ENCODE measurements at places on chromosomes 13 and 19.

- no peak for DNase-seq
- no peaks in the 10 kb centered on the region for H3K27me3 ChIP-seq
- H3K27ac ChIP-seq, result peak overlapping the region; percentile 65
- H3K36me3 ChIP-seq, result no peaks in the 10 kb centered on the region
- peaks cover 15% of the 10 kb centered on the region for H3K4me1 ChIP-seq
Observed at GRCh38 chr19:1163934-1164683, 10.0 kb downstream of the SBNO2 start.

GRCh38 chr13:77715233-77715891 is 17.9 kb downstream of the SLAIN1 start:
- no peaks in the 10 kb centered on the region for H3K36me3 ChIP-seq
- H3K27ac ChIP-seq, result no peak overlapping the region
- H3K4me3 ChIP-seq, result no peak overlapping the region
- no peak for DNase-seq
- H3K4me1 ChIP-seq, result no peaks in the 10 kb centered on the region
- H3K27me3 ChIP-seq, result no peaks in the 10 kb centered on the region

DNA sequence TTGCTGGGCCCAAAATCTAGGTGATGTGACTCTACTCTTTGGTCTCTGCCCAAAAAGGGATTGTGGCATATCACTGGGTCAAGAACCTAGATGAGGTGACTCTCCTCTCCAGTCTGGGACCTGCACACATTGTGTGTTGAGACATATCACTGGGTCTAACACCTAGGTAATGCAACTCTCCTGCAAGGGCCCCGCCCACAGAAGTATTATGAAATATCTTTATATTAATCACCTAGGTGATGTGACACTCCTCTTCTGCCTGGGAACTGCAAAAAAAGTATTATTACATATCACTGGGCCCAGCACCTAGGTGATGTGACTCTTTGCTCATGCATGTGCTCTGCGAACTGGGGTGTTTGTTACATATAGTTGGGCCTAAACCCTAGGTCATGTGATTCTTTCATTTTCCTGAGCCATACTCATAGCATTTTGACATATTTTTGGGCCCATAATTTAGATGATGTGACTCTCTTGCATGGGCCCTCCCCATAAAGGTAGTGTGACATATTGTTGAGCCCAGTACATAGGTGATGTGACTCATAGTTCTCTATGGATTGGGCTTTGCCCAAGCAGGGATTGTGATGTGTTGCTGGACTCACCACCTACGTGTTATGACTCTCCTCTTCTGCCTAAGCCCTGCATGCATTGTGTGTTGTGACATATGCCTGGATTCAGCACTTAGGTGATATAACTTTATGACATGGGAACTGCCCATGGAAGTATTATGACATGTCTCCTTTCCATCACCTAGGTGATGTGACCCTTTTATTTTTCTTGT is 11.2 kb upstream of the ZNF681 start:
- H3K27me3 ChIP-seq, result no peaks in the 10 kb centered on the region
- H3K4me1 ChIP-seq, result no peaks in the 10 kb centered on the region
- no peak overlapping the region for H3K4me3 ChIP-seq
- no peak overlapping the region for H3K27ac ChIP-seq
- H3K36me3 ChIP-seq, result no peaks in the 10 kb centered on the region

- H3K27me3 ChIP-seq, result no peaks in the 10 kb centered on the region
- no peak overlapping the region for H3K27ac ChIP-seq
- no peak for DNase-seq
- no peak overlapping the region for H3K4me3 ChIP-seq
- no peaks in the 10 kb centered on the region for H3K4me1 ChIP-seq
- H3K36me3 ChIP-seq, result no peaks in the 10 kb centered on the region
Observed at GRCh38 chr19:14177496-14178074, 28.4 kb downstream of the ADGRL1 start.

- DNase-seq, result no peak
- H3K4me3 ChIP-seq, result no peak overlapping the region
- no peaks in the 10 kb centered on the region for H3K4me1 ChIP-seq
- peaks cover 2% of the 10 kb centered on the region for H3K27me3 ChIP-seq
- no peak overlapping the region for H3K27ac ChIP-seq
- no peaks in the 10 kb centered on the region for H3K36me3 ChIP-seq
Observed at GRCh38 chr19:31883296-31883990, 462.0 kb upstream of the ZNF507 start.

DNA sequence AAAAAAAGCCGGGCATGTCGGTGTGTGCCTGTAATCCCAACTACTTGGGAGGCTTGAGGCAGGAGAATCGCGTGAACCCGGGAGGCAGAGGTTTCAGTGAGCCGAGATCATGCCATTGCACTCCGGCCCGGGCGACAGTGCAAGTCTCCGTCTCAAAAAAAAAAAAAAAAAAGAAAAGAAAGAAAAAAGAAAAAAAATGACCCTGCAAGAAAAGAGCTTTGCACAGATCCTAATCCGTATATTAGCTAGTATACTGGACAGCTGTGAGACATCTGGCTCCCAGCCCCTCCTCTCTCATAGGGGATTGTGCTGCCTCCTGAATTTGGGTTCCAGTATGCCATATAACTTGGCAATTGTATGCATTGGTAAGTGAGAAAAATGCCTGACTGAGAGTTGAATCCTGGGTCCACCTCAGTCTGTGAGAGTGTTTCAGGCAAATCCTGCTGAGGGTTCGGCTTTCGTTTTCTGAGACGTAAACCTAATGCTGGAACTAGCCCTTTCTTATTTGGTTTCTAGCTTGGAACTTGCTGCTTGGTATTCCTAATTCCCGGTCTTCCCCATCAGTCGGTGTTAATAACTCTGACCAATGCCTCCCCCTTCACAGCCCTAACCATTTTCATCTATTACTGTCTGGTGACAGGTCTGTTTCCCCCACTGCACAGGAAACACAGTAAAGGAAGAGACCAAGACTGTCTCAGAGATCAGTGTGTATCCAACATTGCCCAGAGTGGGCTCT is 1.3 kb upstream of the AKT2 start:
- DNase-seq, result no peak
- peak overlapping the region; percentile 97 for H3K27ac ChIP-seq
- no peaks in the 10 kb centered on the region for H3K36me3 ChIP-seq
- H3K4me3 ChIP-seq, result peak overlapping the region; percentile 97
- no peaks in the 10 kb centered on the region for H3K27me3 ChIP-seq
- peaks cover 5% of the 10 kb centered on the region for H3K4me1 ChIP-seq

- no peaks in the 10 kb centered on the region for H3K4me1 ChIP-seq
- H3K27ac ChIP-seq, result no peak overlapping the region
- no peaks in the 10 kb centered on the region for H3K27me3 ChIP-seq
- no peaks in the 10 kb centered on the region for H3K36me3 ChIP-seq
- DNase-seq, result no peak
- H3K4me3 ChIP-seq, result no peak overlapping the region
Observed at GRCh38 chr13:114143806-114144605, 11.6 kb upstream of the RASA3 start.

- H3K36me3 ChIP-seq, result peaks cover 6% of the 10 kb centered on the region
- no peak for DNase-seq
- no peaks in the 10 kb centered on the region for H3K27me3 ChIP-seq
- no peak overlapping the region for H3K4me3 ChIP-seq
- peak overlapping the region; percentile 21 for H3K27ac ChIP-seq
Observed at GRCh38 chr19:43597876-43598275, 1.5 kb downstream of the ZNF576 start.

Data from breast epithelium (tissue), 4 donors.